Activated T-helper 17 cell treated with anti-CD3 and anti-CD28 coated beads, Interleukin-2, amount 50 U/mL, for 72 hours (primary cell): ENCODE measurements at places on chromosomes 6 and 20.
A peak's percentile ranks its signal among the peaks of the same experiment; 100 is the strongest.

DNA sequence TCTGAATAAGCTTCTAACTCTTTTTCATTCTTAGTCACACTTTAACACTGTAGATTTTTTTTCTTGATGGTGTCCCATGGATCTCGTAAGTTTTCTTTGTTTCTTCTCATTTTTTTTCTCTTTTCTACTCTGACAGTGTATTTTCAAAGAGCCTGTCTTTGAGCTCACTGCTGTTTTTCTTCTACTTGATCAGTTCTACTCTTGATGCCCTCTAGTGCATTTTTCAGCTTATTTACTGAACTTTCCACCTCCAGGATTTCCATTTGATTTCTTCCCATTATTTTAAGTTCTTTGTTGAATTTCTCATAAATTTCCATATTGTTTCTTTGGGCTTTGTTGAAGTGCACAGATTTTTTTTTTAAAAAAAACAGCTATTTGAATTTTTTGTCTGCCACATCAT is 2641.1 kb upstream of the DEFB115 start:
- H3K27ac ChIP-seq: no peak overlapping the region
- H3K4me3 ChIP-seq: no peak overlapping the region
- H3K27me3 ChIP-seq: no peaks in the 10 kb centered on the region
- ATAC-seq: no peak
- no peaks in the 10 kb centered on the region for H3K4me1 ChIP-seq
- H3K36me3 ChIP-seq: no peaks in the 10 kb centered on the region

GRCh38 chr20:50385733-50386640 is 124.2 kb upstream of the PTPN1 start:
- no peaks in the 10 kb centered on the region for H3K27me3 ChIP-seq
- peak; percentile 90 for ATAC-seq
- peak overlapping the region; percentile 70 for H3K4me3 ChIP-seq
- no peaks in the 10 kb centered on the region for H3K36me3 ChIP-seq
- H3K27ac ChIP-seq: peak overlapping the region; percentile 1

DNA sequence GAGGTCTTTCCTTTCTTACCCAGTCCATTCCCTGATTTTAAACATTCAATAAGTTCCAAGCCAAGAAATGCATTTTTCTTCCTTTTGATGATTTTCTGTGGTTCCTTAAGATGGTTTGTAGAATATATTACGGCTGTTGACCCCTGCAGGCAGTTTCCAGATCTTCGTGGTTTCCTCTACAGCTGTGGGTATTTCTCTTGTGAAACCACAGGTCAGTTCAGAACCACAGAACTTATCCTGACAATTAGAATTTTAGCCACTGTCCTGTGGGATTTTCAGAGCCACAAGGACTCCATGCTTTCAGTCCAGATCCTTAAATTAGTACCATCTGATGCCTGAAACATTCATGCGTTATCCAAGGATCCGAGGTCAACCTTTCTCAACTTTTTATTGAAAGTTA is 29.7 kb upstream of the EXOC2 start:
- no peaks in the 10 kb centered on the region for H3K4me1 ChIP-seq
- no peaks in the 10 kb centered on the region for H3K36me3 ChIP-seq
- H3K4me3 ChIP-seq: no peak overlapping the region
- no peak overlapping the region for H3K27ac ChIP-seq
- ATAC-seq: no peak

GRCh38 chr6:14518515-14519217 is 401.1 kb downstream of the CD83 start:
- no peaks in the 10 kb centered on the region for H3K36me3 ChIP-seq
- no peak overlapping the region for H3K4me3 ChIP-seq
- H3K4me1 ChIP-seq: no peaks in the 10 kb centered on the region
- H3K27me3 ChIP-seq: no peaks in the 10 kb centered on the region
- no peak overlapping the region for H3K27ac ChIP-seq

DNA sequence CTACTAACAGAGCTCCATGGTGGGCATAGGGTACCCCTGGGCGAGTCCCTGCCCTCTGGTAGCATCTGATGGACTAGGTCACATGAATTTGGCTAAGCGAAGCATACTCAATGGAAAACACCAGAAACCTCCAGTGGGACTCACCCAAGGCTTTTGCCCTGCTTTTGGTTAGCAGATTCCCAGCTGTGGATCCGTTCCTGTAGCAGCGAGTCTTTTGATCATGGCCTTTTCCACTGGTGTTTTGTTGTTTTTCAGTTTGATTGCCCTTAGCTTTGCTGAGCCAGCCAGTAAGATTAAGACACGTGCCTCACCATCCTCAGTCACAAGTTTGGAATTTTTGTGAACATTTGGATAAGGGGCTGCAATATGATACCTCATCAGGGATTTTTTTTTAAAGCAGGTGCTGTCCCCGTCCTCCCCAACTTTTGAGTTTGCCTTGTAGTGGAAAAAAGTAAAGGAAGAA is 8.0 kb downstream of the TNFAIP3 start:
- peak overlapping the region; percentile 95 for H3K27ac ChIP-seq
- peak overlapping the region; percentile 95 for H3K4me3 ChIP-seq
- peaks cover 100% of the 10 kb centered on the region for H3K36me3 ChIP-seq
- no peak for ATAC-seq

DNA sequence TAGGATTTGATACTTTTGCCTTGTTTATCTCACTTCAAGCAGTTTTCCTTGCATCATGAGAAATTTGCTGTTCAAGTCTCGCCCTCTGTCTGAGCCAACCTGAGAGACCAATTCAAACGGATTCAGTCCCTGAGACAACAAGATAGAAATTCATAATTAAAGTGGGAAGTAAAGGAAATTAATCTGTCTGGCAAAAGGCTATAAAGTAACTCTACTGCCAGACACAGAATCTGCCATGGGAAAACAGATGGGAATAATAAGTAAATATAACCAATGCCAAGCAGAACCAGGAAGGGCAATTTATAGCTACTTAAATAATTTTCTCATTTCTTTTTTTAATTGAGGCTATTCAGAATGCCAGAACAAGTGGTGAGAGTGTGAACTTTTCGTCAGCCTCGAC is 239.6 kb downstream of the TFAP2C start:
- H3K4me1 ChIP-seq: no peaks in the 10 kb centered on the region
- no peak for ATAC-seq
- no peaks in the 10 kb centered on the region for H3K36me3 ChIP-seq
- no peak overlapping the region for H3K27ac ChIP-seq
- H3K27me3 ChIP-seq: peaks cover 16% of the 10 kb centered on the region

DNA sequence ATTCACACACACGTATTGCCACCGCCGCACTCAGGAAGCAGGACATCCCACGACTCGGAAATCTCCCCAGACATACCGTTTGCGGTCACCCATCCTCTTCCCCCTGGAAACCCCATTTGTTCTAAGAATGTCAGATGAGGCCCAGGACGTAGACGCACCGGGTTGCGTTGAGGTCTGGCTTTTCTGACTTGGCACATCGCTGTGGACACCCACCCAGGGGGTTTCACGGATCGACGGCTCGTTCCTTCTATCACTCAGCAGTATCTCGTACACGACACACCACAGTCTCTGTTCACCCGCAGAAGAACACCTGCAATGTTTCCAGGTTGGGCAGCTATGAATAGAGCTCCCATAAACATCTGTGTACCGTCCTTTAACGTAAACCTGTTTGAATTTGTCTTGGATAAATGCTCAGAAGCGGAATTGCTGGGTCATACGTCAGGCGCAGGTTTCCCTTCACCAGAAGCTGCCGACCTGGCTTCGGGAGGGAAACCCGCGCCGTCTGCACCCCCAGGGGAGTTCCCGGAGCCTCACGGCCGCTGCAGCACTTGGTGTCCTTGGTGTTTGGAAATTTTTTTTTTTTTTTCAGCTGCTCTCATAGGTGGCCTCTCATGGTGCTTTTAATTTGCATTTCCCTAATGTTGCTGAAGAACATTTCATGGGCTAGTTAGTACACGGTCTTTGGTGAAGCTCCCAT is 9.3 kb upstream of the EEF1A2 start:
- peak overlapping the region; percentile 10 for H3K27ac ChIP-seq
- H3K4me3 ChIP-seq: peak overlapping the region; percentile 29
- H3K36me3 ChIP-seq: no peaks in the 10 kb centered on the region
- no peaks in the 10 kb centered on the region for H3K4me1 ChIP-seq
- ATAC-seq: peak; percentile 78
- peaks cover 30% of the 10 kb centered on the region for H3K27me3 ChIP-seq

- no peak for ATAC-seq
- H3K27ac ChIP-seq: no peak overlapping the region
- no peaks in the 10 kb centered on the region for H3K27me3 ChIP-seq
- H3K4me3 ChIP-seq: no peak overlapping the region
- no peaks in the 10 kb centered on the region for H3K36me3 ChIP-seq
- H3K4me1 ChIP-seq: no peaks in the 10 kb centered on the region
Observed at GRCh38 chr6:91694016-91694654, 1107.3 kb upstream of the MAP3K7 start.

DNA sequence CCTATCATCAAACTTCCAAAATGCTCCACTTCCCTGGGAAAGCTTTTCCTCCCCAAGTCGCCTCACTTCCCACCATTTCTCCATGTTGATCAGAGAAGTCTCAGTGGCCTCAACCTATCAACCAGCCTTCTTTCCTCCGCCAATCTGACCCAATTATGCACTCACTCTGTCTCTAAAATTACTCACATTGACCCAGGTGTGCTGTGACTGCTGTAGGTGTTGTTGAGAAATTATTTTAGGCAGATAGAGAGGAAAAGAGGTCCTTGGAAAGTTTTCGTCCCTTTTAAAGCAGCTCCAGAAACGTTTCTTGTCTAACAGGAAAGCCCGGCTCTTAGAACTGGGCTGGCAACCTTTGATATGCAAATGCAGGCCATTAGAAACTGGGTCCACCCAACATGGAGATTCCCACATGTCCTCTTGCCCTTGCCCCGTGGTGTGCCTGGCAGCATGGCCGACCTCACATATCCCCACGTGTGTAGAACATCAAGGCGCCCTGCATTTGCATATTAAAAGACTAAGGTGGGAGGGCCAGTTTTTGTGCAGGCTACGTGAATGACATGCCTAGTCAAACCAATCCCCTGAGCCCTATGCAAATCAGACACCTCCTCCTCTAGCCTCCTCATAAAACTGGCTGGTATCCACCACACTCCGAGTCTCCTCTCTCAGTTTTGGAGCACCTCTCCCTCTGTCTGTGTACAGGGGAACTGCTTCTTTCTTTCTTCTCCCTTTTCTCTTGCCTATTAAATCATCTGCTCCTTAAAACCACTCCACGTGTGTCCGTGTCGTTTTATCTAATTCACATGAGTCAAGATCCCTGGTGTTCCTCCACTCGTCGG is 12.9 kb downstream of the IPCEF1 start:
- H3K4me1 ChIP-seq: no peaks in the 10 kb centered on the region
- H3K36me3 ChIP-seq: no peaks in the 10 kb centered on the region
- peaks cover 24% of the 10 kb centered on the region for H3K27me3 ChIP-seq
- H3K27ac ChIP-seq: no peak overlapping the region

DNA sequence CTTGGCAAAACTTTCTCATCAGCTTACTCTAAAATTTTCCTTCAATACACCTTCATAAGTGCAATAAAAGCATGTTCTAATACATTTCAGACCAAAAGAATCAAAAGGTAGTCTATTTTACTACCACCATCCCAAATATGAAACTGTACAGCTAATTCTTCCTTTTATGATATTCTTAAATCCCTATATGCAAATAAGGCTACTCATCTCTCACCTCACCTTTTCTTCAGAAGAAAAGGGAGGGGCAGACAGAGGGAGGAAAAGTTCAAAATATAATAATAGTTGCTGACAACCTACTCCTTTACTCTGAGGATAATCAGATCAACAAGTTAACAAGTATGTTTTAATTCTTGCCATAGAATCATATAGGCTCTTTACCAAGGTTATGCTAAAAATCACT is 7.4 kb downstream of the C6orf120 start:
- H3K4me3 ChIP-seq: no peak overlapping the region
- H3K27ac ChIP-seq: peak overlapping the region; percentile 22
- H3K4me1 ChIP-seq: peaks cover 20% of the 10 kb centered on the region
- H3K27me3 ChIP-seq: no peaks in the 10 kb centered on the region
- H3K36me3 ChIP-seq: peaks cover 89% of the 10 kb centered on the region

DNA sequence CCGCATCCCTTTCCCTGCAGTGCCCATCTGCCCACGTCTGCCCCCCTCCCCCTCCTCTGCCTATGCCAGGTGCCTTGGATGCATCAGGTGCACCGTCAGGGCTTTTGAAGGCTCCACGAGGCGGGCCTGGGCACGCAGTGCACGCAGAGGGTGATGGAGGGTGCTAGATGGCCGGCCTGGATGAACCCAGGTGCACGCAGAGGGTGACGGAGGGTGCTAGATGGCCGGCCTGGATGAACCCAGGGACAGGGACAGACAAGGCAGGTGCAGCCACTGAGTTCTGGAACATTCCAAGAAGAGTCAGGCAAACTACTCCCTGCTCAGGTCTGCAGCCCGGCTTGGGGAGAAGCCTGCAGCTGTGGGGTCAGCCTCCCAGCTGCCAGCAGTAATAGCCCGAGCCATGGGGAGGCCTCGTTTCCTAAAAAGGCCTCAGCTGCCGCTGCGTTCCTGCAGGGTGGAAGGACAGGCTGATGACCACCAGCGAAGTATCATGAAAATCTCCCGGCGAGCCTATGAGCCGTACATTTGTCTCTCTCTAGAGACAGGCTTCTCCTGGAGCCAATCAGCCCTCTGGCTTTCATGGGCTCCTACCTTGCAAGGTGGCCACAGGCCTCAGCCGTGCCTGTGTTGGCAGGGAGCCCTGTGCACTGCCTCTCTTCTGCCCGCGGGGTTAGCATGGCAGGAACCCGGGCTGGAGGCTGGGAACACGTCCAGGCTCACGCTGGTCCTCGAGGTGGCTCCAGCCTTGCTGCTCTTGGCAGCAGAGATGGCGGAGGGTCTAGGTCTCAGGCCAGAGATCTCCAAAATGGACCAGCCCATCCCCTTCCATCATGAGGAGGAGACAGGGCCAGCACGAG is 29.6 kb downstream of the NTSR1 start:
- H3K4me3 ChIP-seq: no peak overlapping the region
- no peak for ATAC-seq
- no peak overlapping the region for H3K27ac ChIP-seq

DNA sequence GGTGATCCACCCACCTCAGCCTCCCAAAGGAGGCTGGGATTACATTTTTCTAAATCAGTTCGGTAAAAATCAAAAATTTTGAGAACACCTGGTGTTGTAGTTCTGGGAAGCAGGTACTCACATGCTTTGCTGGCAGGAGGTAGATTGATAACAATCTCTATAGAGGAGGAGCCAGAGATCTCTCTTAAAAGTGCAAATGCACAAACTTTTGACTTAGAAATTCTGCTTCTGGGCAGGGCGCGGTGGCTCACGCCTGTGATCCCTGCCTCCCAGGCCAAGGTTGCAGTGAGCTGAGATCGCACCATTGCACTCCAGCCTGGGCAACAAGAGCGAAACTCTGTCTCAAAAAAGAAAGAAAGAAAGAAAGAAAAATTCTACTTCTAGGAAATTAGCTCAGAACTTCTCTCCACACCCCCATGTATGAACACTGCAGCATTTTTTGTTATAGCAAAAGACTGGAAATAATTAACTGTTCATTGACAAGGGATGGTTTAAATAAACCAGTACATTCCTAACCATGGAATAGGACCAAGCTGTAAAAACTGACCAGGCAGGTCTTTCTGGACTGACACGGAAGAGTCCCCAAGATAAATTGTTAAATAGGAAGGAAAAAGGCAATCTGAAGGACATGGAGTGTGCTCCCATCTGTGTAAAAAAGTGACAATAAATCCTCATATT is 14.4 kb upstream of the TRIB3 start:
- peaks cover 37% of the 10 kb centered on the region for H3K4me1 ChIP-seq
- H3K27ac ChIP-seq: peak overlapping the region; percentile 76
- H3K27me3 ChIP-seq: no peaks in the 10 kb centered on the region
- H3K4me3 ChIP-seq: peak overlapping the region; percentile 61
- peak; percentile 31 for ATAC-seq
- no peaks in the 10 kb centered on the region for H3K36me3 ChIP-seq
